Urinary bladder (tissue), 4 donors: ENCODE measurements at places on chromosomes 16 and 17. TPM values are rescaled to one million over a fixed set of nuclear protein-coding genes. Genes with fewer than 3 reads are reported as not detected.

DNA sequence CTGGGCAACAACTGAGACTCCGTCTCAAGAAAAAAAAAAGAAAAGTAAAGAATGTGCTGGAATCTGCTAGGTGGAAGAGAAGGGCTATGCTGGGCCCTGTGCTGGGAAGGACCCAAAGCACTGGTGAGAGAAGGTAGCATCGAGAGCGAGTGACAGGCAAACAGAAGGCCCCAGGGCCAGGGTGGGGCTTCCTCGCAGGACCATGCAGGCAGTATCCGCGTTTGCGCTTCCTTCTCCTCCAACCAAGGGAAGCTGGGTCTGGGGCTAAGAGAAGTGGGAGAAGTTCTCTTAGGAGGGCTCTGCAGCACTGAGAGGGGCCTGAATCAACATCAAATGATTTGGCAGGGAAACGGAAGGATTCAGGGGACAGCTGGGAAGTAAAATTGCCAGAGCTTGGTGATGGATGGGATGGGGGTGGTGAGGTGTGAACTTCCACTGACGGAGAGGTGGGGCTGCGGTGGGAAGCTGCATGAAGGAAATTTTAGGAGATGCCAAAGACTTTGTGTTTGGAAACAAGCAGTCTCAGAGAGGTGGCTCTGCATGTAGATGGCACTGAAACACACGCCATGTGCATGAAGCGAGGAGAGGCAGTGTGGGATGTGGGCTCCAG is 5.2 kb upstream of the ECI1 start:
- no peak for DNase-seq

DNA sequence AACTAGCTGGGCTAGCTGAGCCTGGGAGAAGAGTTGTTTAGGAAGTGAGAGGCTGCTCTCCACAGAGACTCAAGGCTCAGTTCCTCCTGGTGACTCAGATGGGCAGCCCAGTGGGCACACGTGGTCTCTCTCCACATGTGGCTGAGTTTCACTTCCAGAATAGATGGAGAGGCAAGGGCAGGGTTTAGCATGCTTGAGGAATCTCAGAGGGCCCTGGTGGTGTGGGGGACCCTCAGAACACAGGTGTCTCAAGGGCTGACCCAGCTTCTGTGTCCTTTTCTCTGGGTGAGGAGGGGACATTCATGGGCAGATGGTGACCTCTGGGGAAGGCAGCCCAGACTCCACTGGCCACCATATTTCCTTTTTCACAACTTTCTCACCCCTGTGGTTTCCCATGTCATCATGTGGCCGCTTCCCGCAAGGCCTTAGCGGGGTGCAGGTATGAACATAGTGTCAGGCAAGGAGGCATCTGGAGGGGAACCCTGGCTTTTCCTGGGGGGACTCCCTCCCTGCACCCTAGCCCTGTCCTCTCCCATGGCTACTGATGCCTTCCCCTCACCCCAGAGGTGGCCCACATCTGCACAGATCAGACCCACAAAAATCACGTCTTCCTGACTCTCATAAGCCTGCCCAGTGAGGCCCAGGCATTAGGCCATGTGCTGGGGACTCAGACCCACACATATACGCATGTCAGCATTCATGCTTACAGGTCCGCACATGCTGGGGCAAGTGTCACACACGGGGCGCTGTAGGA is 3.3 kb downstream of the GRN start:
- DNase-seq = no peak

DNA sequence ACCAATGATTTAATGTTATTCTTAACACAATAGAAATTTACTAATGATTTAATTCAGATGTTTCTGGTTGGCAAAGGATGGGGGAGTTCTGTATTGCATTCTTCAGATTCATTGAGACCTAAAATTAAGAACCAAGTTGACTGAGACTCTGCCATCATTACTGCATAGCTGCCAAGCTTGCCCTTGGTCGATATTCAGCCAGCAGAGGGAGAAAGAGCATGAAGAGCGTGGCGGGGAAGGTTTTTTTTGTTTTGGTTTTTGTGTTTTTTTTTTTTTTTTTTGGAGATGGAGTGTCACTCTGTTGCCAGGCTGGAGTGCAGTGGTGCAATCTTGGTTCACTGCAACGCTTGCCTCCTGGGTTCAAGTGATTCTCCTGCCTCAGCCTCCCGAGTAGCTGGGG is 659.4 kb upstream of the EEF2KMT start:
- DNase-seq = no peak

DNA sequence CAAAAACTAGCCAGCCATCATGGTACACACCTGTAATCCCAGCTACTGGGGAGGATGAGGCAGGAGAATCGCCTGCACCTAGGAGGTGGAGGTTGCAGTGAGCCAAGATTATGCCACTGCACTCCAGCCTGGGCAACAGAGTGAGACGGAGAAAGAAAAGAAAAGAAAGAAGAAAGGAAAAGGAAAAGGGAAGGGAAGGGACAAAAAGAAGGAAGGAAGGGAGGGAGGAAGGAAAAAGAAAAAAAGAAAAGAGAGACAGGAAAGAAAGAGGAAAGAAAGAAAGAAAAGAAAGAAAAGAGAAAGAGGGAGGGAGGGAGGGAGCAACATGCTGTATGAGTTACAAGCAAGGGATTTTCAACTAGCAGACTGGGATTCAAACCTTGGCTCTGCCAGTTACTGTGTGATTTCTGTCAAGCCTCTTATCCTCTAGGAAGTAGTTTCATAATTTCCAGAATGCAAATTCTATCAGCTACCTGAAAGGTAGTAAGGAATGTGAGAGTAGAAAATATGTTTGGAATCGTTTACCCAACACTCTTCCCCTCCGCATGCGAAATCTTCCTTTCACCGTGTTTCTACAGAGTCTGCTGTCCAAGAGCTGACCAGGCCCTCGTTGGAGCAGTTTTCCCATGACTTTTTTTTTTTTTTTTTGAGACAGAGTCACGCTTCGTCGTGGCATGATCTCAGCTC is 43.4 kb downstream of the VPS53 start:
- DNase-seq = no peak

DNA sequence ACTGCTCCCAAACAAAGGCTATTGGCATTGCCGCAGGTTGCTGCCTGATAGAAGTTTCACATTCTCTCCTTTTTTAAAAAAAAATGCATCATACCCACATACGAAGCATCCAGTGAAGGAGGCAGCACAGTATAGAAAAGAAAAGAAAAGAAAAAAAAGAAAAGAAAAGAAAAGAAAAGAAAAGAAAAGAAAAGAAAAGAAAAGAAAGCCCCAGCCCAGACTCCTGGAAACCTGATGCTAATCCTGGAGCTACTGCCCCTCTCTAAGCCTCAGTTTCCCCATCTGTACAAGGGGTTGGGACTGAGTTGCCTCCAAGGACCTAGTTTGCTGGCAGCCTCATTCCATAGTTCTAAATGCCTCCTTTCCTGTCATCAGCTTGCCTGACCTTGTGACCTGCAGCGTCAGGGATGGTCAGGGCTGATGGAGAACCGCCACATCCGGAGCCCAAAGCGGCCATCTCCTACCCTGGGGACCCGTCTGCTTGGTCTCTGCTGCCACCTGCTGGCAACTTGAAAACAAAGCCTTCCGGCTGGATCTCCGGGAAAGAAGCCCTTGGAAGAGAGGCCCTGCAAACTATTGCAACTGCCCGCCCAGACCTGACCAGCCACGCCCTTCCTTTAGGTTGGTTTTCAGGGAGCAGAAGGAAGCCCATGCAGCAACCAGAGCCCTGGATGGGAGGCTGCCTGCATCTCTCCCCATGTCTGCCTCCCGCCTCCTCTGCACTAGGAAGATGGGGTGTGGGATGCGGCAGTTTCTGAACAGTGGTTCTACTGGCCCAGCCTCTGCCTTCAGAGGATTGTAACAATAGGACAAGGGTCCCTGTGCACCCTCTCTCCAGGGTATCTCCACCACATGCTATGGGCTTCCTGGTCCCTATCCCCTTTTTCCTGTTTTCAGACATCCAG is 13.0 kb downstream of the AIPL1 start:
- peak; percentile 11 for DNase-seq

DNA sequence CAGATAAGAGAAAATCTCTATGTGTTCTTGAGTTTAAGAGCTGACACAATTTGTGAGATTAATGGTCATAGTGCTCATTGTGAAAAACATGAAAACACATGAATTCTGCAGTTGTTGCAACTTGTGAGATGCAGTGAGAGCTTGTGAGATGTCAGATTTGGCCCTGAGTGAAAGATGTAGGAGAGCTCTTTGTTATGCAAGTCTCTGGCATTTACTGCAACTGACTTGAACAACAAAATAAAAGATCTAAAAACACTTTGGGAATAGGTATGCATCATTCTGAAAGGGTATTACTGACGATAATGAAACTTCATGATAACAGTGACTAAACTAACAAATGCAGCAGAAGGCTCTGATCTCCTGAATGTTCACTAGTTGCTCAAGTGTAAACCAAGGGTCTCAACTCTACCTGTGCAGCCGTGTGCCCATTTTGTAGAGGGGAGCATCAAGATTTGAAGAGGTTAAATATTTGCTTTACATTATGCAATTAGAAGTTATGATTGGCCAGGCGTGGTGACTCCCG is 50.8 kb upstream of the SMIM36 start:
- no peak for DNase-seq

The CD300LB gene
- not detected for total RNA-seq

The PPP1R1B gene
- total RNA-seq = 5.1 TPM
